ENCODE measurements at places on chromosomes 2 and 18.

DNA sequence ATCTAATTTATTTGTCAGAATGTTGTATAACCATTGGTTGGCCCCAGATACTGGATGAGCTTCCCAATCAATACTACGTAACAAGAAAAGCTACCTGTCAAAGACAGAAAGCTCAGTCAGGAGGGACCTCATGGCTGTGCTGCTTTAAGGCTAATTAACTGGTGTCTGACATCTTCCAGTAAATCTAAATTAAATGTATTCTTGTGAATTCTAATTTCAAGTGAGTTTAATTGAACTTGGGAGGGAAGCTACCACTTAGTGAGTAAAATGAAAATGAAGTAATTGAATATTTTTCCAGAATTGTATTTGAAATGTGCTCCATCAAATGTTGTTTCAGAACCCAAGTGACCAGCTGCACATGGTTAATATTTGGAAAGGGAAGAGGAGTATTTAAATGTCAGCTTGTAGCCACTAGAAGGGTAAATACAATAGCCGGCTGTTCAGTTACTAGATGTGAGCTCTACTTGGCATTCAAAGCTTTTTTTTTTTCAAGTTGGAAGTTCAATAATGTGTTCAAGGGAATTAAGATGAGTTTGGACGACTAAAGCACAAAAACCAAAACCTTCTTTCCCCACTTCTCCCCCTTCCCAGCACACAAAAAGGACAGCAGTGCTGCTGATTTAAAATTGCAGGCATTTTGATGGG lies 62.0 kb downstream of the GPR39 start:
- DNase-seq: no peak

GRCh38 chr2:189621781-189622180 lies 39.5 kb upstream of the ASNSD1 start:
- no peak for DNase-seq

GRCh38 chr2:15048000-15048399 lies 415.5 kb downstream of the LRATD1 start:
- DNase-seq: no peak

DNA sequence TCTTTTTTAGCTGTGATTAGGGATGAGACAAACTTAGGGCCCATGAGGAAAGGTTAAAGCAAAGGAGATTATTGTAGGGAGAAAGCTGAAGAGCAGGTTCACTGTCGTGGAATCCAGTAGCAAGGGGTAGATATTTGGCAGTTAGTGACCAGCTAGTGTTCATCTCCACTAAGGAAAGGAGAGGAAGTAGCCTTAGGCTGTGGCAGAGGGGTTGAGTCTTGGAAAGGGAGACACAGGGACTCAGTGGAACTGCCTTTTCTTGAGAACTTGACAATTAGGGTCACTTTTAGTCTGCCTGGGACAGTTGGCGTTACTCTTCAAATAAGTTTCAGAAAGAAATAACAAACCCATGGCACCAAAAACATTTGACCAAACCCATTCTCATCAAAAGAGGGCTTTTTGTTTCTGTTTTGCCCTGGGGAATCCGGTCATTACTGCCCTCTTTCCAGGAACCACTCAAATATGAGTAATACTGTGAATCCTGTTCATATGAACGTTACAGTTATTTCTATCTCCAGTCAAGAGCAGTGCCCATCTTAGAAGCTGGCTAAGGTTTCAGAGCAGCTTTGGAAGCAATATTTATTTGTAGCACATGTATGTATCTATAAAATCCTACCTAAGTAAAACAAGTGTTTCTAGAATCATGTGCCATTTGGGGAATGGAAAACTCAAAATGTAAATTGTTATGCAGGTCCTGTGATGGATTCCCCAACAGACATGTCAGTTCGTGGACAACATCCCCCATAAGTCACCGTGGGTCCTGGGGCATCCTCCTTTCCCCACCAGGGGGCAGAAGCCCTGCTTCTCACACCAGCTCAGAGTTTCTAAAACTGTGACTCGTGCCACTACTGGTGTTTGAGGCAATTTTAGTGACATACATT lies 77.3 kb upstream of the PHLPP1 start:
- peak; percentile 45 for DNase-seq

DNA sequence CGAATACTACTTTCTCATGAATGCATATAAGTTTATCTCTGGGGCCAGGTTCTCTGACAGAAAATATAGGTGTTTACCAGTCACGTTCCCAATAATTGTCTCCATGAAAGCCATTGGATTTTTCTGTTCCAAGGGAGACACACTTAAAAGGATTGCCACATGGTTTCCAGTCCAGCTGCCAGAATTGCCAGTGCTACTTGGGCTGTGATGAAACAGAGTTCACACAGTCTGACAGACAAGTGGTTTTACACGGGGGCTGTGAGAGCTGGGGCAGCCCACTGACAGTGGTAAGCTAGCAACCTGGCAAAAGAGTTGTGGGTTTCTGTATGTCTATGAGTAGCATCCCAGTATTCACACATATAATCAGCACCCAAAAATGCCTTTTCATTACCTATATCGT lies 27.7 kb upstream of the ATRAID start:
- DNase-seq: no peak

DNA sequence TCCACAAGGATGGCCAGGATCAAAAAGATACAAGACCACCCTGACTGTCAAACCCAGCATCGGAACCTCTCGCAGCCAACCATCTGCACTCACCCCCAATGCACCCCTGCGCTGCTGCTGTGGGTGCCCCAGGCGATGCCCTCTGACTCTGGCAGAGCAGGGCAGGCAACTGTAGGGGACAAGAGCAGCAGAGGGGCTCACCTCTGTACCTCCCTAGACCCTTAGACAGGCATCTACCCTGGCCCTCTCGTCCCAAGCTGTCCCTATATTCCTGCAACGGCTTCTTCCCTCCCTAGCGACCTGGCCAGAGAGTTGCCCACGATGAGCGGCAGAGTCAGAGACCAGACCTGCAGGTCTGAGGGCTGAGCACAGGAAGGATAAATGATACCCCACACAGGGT lies 128.2 kb downstream of the HDAC4 start:
- no peak for DNase-seq

Measured in memory B cell (primary cell).